GM12864 (cell line): ENCODE measurements at places on chromosomes 7 and 10.
A peak's percentile ranks its signal among the peaks of the same experiment; 100 is the strongest.

DNA sequence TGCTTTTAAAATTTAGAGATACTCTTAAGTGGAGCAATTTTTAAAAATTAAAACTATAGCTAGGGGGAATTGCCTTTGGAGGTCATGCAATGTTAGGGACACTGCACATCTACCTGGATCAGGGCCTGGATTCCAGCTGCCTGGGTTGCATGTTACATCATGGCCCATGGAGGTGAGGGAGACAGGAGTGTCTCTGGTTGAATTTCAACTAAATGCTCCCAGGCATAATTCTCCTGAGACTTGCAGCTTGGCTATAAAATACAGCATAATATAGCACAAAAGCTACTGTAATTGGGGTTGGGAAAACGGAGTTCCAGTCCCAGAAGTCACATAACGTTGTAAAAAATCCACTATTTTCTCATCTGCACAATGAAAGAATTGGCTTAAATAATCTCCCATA is 782.5 kb downstream of the LRMDA start:
- DNase-seq = no peak

GRCh38 chr10:58555930-58556311 is 43.2 kb downstream of the BICC1 start:
- DNase-seq = no peak

DNA sequence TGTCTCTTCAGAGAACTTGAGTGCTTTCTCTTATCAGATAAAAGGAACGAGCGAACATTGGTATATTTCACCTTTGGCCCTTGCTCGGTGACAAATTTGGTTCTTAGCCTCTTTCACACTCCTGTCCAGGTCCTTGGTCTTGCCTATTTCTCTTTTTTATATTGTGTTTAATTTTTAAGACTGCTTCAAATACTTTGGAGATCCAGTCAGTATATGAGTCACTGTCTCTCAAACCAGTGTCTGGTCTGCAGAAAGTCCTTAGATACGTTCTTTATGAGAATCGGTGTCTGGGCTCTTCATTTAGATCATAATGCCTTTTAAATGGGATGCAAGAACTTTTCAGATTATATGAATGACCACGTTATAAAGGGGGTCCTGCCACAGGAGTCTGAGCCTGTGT is 55.0 kb downstream of the PIK3AP1 start:
- no peak for DNase-seq

- DNase-seq = no peak
Measured at GRCh38 chr10:58424176-58424575, 39.0 kb downstream of the TFAM start.

DNA sequence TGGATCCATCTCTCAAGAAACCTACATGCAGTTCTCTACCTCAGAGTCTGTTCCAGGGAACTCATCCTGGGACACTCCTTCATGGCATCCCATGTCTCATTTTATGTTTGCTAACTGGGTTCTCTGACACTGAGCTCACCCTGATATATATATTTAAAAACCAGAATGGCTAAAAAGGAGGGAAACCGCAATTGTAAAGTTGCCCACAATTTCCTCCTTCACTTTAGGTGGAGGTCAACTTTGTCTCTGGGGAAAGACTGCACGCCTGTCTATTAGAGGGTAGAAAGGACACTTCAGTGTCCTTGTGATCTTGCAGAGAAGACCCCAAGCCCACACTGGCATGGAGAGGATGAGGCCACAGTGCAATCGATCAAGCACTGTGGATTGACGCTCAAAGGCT is 131.7 kb downstream of the TEX36 start:
- DNase-seq = no peak

- DNase-seq = no peak
Measured at GRCh38 chr7:366161-366803, 76.3 kb downstream of the FOXL3 start.

- DNase-seq = no peak
Measured at GRCh38 chr10:104232613-104233102, 494 bp upstream of the CFAP43 start.

- no peak for DNase-seq
Measured at GRCh38 chr7:50771120-50772002, 11.3 kb downstream of the GRB10 start.

DNA sequence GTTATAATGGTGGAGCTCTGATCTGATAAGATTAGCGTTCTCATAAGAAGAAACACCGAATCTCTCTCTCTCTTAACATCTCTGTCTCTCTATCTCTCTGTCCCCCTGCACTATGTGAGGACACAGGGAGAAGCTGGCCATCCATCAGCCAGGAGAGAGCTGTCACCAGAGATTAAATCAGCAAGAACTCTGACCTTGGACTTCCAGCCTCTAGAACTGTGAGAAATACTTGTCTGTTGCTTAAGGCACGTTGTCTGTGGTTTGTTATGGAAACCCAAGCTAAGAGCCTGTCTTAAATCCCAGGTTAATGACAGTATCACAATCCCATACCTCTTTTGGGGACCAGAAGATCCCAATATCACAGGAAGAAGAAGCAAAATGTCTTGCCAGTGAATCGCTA is 132.0 kb upstream of the AKR1E2 start:
- no peak for DNase-seq

DNA sequence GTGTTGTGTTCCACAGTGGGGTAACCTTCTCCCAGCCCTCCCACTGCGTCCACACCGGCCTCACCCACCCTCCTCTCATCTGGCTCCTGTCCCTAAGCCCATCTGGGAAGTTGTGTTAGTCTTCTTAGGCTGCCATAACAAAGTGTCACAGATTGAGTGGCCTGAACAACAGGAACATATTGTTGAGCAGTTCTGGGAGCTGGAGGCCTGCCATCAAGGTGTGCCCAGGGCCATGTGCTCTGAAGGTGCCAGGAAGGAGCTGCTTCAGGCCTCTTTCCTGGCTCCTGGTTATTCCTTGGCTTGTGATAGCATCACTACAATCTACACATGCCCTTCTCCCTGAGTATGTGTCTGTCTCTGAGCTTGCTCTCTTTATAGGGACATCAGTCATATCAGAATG is 327.6 kb upstream of the COBL start:
- DNase-seq = no peak

- peak; percentile 76 for DNase-seq
Measured at GRCh38 chr10:99234041-99234790, 1.4 kb downstream of the HPSE2 start.

DNA sequence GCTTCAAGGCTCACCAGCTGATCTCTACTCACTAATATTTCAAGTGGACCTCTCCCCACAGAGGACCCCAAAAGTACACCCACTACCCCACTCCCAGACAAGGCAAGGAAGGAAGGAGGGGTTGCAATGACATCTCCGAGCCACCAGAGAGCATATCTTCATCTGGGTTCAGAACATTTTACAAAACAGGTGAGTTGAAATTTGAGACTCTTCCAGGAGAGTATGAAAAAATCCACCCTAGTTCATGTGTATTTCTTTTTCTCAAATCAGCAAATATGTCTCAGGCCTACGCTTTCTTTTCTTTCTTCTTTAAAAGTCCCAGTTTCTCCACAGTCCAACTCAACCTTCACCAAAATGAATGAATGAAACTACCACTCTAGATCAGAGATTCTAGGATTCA is 61.9 kb downstream of the SGMS1 start:
- no peak for DNase-seq

DNA sequence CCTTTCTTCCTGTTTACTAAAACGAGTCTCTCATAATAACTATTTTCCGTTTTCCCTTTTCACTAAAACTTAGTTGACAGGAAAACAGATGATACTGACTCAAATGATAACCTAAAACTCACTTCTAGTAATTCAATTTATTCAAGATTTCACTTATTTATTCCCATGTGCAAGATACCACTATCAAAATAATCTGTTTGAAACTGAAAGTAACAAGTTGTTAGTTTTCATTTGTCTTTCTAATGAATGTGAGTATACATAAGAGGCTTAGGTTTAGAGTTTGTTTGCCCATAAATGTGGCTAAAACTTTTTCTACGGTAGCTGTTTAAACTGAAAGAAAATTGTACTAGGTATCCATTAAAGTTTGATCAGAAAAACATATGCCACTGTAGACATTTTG is 314.9 kb upstream of the STEAP1 start:
- DNase-seq = no peak

GRCh38 chr7:5334671-5335070 is 51.9 kb downstream of the SLC29A4 start:
- DNase-seq = no peak

- DNase-seq = no peak
Measured at GRCh38 chr7:7136466-7137381, 45.6 kb upstream of the C1GALT1 start.

DNA sequence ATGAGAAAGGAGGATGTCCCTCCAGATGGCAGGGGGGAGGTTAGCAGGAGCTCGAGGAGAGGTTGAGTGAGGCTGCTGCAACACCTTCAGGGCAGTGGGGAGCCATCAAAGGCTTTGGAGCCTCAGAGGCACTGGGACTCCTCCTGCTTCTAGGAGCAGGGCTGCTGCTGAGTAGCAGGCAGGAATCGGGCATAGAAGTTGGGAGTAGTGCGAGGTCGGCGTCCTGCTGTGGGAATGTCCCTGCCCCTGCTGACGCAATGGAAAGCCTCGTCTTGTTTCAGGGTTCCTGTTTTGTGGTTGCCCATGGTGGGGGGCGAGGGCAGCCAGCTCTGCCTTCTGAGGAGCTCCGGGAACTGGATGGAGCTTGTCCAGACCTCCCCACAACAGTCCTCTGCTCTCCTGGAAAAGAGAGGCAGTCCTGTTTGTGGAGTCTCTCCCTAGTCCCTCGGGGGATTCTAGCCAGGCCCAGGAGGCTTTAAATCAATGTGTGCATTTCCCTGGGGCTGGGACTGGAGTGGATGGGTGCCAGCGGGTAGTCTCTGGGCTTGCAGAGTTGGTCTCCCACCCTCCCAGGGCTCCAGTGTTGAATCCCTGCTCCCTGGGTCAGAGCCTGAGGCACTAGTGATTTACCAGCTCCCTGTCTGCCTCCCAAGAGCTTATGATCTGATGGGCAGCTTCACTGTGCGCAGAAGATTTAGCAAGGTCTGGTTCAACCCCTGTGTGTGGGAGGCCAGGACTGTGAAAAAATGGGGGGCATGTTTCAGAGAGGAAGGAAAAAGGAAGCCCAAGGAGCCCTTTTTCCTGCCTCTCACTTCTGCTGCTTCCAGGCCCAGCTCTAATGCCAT is 98.7 kb upstream of the PPIF start:
- no peak for DNase-seq

DNA sequence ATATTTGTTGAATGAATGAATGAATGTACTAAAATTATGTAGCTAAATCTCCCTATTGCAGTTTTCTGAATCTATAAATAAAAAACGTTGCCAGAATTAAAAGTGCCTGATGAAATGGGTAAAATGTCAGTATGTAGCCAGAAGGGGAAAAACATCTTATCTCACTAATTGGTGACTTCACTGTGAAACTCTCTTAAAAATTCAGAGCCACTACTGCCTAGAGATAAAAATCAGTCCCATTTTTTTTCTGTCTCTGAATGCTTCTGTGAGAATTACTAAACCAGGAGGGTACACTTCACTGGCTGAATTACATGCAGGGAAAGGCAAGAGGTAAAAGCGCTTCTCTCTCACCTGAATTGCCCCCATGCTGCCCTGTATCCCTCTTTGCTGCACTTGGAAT is 69.6 kb upstream of the HPS1 start:
- DNase-seq = no peak

- no peak for DNase-seq
Measured at GRCh38 chr7:40230101-40230500, 95.3 kb downstream of the SUGCT start.

GRCh38 chr10:112827951-112828350 is 122.1 kb upstream of the TCF7L2 start:
- DNase-seq = no peak

GRCh38 chr7:73350306-73351068 is 22.5 kb downstream of the FKBP6 start:
- no peak for DNase-seq

- no peak for DNase-seq
Measured at GRCh38 chr7:29353810-29354209, 159.2 kb downstream of the CHN2 start.

DNA sequence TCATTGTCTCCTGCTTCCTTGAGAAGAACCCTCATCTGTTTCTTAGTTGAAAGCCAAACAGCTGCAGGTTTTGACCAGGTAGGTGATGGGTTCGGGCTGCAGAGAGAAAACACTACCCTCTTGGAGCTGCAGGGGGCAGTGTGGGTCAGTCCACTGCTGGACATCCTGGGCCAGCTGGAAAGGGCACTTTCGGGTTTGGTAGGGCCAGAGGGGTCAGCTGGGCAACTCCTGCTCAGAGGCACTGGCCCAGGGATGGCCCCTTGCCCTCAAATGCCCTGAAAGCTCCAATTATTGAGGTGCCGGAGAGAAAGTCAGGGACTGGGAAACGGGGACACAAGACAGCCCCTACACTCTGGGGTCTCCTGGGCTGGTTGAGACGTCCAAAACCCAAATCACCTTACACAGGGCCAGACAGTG is 90.7 kb downstream of the MKI67 start:
- DNase-seq = no peak

GRCh38 chr7:99132595-99133321 is 11.2 kb downstream of the SMURF1 start:
- no peak for DNase-seq

- DNase-seq = no peak
Measured at GRCh38 chr10:102555781-102556328, 52.1 kb downstream of the SUFU start.

GRCh38 chr10:85916994-85917573 is 449.5 kb downstream of the GRID1 start:
- DNase-seq = no peak

DNA sequence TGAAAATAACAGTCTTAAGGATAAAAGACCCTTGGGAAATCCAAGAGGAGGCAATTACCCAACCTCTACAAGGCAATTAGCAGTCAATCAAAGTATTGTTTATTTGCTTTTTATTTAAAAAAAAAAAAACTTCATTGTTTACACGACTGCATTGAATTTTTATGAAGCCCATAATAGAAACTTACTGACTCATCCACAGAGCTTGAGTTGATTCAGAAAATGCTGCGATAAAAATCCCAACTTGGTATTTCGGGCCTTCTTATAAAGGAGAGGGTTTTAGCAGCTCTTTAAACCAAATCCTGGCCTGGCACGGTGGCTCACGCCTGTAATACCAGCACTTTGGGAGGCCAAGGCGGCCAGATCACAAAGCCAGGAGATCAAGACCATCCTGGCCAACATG is 69.2 kb upstream of the PALS2 start:
- DNase-seq = no peak

DNA sequence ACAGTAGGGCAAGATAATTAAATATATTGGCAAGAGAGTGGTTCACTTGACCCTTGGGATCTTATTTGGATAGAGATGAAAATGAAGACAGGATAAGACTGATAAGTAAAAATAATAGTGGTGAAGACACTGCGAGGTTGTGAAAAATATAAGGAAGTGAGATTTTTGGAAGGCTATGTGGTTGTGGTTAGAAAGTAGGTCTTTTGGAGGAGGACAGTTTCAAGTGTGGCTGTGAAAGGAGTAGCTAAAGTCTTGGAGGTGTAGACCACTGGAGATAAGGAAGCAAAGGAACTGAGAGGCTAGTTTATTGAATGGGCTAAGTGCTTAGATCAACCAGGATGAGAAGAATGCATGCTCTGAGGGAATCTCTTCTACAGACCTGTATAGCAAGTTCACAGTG is 11.2 kb downstream of the MIOS start:
- DNase-seq = no peak

- DNase-seq = no peak
Measured at GRCh38 chr7:99791021-99791420, 7.0 kb upstream of the CYP3A4 start.
